Activated CD8-positive, alpha-beta memory T cell treated with anti-CD3 and anti-CD28 coated beads, Interleukin-2, amount 50 U/mL, for 4 hours (primary cell): ENCODE measurements at places on chromosomes 5 and 9.

- no peak for DNase-seq
Observed at GRCh38 chr9:101307524-101308213, 77.1 kb downstream of the BAAT start.

GRCh38 chr9:130445268-130445983, 665 bp downstream of the ASS1 start:
- DNase-seq = no peak

GRCh38 chr5:154038707-154039457, at the start of the genes FAM114A2 and MFAP3:
Gene FAM114A2 (minus strand): TSS chr5:154038910. CDS start chr5:154034953, 3,957 bp downstream.
Gene MFAP3 (plus strand): TSS chr5:154038967. CDS start chr5:154049723, 10,756 bp downstream.
- peak; percentile 86 for DNase-seq

DNA sequence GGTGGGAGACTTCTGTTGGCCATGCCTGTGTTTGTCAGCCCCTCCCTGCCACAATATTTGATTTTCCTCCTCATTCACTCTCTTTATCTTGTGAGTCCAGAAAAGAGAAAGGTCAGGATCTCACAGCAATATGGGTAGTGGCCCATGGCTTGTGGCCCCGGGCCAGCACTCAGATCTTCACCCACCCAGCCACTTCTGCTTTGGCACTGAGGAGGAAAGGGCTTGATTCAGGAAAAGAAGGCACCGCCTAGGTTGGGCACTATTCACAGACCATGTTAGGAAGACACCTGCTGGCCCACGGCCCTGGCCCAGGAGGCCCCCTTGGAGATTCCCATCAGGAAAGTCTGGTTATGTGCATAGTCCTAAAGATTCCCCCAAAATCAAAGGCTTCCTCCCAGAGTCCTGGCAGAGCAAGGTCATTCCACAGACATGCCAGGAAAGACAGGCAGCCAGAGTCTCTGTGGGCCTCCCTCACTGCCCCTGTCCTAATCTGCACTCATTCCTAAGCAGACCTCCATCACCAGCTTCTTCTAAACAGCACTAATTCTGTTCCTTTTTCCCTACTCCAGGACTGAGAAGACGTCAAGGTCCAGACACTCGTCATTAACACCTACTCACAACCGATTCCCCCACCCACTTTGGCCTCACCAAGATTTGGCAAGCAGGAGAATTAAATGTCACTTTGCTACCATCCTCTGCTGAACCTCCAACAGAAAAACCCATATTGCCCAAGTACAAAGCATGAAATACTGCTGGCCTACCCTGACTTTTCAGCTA, 179.3 kb downstream of the DEPDC1B start:
- DNase-seq = no peak

GRCh38 chr9:124675261-124676158, 95.6 kb downstream of the NR6A1 start:
- no peak for DNase-seq

DNA sequence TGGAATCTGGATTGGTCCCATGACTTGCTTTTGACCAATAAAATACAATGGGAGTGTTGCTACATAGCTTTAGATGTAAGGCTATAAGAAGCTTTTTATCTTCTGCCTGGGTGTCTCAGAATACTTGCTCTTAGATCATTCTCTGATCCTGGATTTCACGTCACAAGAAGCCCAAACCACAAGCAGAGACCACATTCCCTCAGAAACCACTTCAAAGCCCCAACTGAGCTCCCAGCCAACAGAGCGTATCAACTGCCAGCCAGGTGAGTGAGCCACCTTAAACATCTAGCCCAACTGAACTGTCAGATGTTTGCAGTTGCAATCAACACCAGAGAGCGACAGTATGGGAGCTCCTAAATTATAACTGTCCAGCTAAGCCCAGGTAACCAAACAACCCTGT, 687.1 kb downstream of the TLE1 start:
- peak; percentile 15 for DNase-seq

GRCh38 chr9:131148966-131149687, 23.7 kb downstream of the NUP214 start:
- no peak for DNase-seq

GRCh38 chr5:151072630-151073025, 8.2 kb downstream of the TNIP1 start:
- DNase-seq = no peak
